ENCODE measurements at places on chromosomes 6 and 20.
A peak's percentile ranks its signal among the peaks of the same experiment; 100 is the strongest.

DNA sequence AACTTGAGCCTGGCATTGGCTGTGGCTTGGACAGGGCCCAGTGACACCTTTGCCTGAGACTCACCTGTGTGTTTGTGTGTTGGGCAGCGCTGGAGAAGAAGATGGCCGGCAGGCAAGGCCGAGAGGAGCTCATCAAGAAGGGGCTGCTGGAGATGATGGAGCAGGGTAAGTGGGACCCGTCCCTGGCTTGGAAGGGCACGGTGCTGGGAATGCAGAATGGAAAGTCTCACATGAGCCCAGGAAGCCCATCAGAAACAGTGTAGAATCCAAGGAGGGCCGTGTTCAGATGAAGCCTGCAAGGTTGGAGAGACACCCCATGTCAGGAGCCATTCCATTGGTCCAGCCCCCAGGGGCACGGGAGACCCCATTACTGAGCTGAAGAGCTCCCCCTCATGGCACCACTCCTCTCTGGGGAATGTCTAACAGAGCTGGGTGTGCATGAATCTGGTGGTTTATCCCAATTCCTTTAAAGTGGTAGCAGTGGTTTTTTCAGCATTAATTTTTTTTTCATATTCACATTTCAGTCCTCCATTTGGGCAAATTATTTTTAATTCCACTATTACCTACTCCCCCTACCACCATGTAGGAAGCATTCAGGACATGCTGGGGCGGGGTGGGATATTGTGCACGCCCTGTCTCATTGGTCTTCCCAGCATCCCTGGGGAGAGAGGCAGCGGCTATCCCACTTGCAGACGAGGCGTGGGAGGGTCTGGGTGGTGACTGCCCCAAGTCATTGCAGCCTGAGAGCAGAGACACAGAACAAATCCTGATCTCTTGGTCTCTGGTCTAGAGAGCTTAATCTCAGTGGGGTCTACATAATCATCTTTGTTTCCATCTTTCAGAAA lies 143.6 kb downstream of the PHACTR3 start:
- DNase-seq = no peak

GRCh38 chr20:25699914-25700313 lies 3.3 kb upstream of the ZNF337 start:
- peak; percentile 12 for DNase-seq

GRCh38 chr6:144932621-144933020 lies 647.5 kb downstream of the UTRN start:
- no peak for DNase-seq

DNA sequence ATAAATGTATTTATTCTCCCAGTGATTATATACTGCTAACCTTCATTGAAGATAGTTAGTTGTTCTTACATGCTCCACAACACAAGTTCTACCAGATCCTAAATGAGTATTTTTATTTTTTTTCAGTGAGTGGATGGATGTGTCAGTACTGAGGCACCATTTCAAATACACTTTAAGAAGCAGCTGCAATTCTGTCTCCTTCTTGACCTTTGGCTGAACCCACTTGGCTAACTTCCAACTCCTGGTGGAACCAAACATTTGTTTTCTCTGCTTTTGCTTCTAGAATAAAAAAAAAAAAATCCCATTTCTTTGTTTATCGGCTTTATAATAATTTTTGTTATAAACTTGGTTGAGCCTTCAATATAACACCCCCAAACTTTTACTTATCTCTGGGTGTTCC lies 458.3 kb upstream of the MAP3K7 start:
- DNase-seq = no peak

DNA sequence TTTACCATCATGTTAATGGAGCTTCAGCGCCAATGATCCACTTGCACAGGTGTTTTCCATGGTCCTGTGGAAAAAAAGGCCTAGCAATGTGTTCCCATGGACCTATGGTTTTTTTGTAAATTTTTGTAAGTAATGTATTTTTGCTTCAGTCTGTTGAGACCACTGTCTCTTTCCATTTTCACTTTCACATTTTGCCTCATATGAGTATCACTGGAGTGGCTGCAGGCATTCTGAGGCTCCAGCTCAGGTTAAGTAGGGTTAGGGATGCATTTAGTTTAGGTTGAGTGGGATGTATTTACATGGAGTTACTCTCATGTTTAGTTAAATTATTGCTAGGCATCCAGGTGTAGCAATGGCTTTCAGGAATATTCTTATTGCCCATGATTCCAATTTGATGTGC lies 19.2 kb upstream of the LMBRD1 start:
- DNase-seq = no peak

- DNase-seq = peak; percentile 98
These were observed 28.6 kb upstream of the CCN2 start for GRCh38 chr6:131979515-131980337.

DNA sequence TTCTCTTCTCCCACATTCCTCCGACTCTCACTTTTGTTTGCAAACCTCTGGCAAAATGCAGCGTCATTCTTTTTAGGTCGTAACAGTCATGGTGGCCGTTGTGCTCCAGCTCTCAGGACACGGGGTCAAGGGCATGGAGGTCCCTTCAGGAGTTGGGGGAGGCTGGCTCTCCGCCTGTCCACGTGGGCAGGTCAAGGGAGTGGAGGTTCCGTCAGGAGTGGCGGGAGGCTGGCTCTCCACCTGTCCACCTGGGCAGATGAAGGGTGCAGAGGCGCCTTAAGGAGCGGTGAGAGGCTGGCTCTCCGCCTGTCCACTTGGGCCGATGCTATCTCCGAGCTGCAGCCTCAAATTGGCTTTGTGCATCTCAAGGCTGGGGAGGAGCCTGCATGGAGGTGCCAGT lies 98.0 kb downstream of the ERMARD start:
- no peak for DNase-seq
